ENCODE measurements at places on chromosomes 2 and 18.

GRCh38 chr2:79159653-79160052 lies at the start of gene REG3A:
Gene REG3A, minus strand, starts transcription at chr2:79159753. Its CDS starts 348 bp downstream, at chr2:79159405.
- no peak for DNase-seq

DNA sequence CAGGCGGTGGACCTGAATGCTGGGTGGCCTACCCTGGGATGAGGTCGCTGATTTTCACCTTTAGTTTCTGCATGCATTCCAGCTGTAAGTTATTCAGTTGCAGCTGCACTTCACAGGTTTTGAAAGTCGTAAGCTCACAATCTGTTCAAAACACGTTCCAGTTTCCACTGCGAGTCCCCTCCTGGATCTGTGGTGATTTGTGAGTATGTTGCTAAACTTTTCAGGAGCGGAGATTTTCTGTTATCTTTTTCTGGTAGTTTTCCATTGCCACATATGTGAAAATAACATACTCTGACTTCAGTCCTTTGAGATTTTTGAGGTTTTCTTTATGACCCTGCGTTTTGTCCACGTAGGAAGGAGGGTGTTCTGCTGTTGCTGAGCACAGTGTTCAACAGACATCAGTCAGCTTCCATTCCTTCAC lies 102.1 kb downstream of the SNTG2 start:
- DNase-seq = no peak

DNA sequence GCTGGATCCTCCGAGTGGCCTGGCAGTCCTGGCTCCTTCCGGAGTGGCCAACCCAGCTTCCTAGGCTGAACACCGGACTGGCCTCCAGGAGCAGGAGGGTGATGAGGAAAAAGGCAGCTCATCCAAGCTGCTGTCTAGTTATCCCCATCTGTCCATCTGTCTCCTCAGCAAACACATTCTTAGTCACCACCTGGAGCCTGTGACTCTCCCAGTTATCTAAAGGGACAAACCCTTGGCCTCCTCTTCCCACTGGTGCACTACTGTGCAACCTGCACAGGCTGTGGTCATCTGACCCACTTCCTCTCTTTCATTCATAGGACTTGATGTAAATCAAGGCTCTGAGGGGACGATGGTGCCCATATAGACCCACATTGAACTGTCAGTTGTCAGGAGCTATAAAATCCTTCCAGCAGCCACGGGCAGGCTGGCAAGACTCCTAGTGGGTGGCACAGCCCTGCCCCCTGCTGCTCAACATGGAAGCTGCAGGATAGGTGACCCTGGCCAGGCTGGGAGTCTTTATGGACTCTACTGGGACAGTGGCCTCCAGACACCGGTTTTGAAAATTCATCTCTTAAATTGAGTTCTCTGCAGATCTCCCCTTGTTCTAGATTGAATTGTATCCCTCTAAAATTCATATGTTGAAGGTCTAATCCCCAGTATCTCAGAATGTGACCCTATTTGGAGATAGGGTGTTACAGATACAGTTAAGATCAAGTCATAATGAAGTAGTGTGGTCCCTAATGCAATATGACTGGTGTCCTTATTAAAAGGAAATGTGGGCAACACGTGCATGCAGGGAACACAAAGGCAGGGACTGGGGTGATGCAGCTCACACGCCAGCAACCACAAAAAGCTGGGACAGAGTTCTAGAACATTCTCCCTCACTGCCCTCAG lies 29.3 kb upstream of the DUSP2 start:
- DNase-seq = peak; percentile 78

DNA sequence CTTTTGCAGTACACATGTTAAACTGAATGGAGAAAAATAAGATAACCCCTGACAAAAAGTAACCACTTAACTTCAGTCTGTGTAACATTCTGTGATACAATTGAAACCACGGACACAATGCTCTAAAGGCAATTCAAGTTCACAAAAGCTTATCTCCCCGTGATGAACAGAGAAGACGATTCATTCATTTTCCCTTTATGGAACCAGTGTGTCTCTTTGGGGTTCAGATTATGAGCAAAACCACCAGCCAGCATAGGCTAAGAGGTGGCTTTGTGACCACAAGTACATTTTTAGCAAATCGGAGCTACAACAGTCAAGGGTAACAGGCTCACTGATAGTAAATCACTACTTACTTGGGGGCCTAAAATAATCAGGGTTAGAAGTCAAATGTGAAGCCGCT lies 120.6 kb upstream of the SMAD7 start:
- no peak for DNase-seq

DNA sequence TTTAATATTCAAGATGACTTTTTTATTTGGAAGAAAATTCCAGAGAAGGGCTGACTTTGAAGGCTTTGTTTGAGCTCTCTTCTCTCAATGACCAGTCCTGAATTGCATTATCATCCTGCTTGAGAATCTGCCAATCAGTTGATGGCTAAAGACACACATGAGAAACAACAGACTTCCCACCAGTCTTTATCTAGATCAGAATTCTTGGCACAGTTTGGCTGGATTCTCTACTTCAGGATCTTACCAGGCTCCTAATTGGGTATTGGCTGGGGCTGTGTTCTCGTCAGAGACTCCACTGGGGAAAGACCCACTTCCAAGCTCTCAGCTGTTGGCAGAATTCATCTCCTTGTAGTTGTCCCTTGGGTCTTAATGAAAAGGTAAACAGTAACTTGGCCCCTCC lies 86.0 kb downstream of the WDSUB1 start:
- no peak for DNase-seq

- DNase-seq = peak; percentile 44
These were observed 1.0 kb downstream of the PLEKHB2 start for GRCh38 chr2:131105950-131106801.

GRCh38 chr2:152638056-152638455 lies 79.2 kb downstream of the PRPF40A start:
- no peak for DNase-seq

- no peak for DNase-seq
These were observed 34.1 kb upstream of the OLA1 start for GRCh38 chr2:174282441-174282840.

- peak; percentile 32 for DNase-seq
These were observed 530.3 kb upstream of the FSIP2 start for GRCh38 chr2:185208261-185208660.

GRCh38 chr2:98374286-98374685 lies 28.0 kb downstream of the CNGA3 start:
- DNase-seq = no peak

DNA sequence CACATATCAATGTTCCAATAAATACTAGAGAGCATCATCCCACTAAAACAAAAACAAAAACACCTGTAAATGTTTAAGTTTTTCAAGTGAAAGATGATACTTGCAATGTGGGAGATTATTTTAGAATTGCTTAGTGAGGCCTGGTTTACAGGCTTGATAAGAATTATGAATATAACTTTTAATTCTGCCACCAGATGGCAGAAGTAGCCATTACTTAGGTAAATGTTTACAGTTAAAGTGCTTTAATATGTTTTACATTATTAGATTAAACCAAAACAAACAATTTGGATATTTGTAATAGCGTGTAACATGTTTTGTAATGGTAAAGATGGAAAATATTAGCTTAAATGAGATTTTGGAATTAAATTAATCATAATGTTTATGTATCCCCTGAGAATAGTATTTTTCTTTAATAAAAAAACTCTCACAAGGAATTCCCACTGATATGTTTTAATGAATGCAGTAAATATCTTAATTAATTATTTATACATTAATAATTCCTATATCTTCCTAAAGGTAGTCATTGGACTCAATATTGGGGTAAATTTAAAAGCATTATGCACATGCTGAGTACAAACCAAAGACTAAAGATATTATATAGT lies 522.0 kb downstream of the SPAG16 start:
- no peak for DNase-seq

GRCh38 chr2:50513724-50514123 lies 518.2 kb downstream of the NRXN1 start:
- no peak for DNase-seq

DNA sequence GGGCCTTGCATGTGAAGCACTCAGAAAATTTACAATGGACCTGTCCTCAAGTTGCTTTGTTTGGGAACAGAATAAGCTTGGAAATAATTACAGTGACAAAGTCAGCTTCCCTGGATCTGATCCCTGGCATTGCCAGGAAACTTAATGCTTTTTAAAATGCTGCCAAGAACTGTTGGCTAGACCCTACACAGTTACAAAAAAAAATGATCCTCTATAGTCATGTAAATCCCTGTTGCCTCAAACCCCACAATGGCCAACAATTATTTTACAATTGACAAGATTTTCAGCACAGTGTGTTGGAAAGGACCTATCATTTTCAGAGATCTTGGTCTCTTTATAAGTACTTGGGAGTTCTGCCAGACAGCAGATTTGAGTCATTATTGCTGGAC lies 470.4 kb upstream of the ACVR2A start:
- no peak for DNase-seq

DNA sequence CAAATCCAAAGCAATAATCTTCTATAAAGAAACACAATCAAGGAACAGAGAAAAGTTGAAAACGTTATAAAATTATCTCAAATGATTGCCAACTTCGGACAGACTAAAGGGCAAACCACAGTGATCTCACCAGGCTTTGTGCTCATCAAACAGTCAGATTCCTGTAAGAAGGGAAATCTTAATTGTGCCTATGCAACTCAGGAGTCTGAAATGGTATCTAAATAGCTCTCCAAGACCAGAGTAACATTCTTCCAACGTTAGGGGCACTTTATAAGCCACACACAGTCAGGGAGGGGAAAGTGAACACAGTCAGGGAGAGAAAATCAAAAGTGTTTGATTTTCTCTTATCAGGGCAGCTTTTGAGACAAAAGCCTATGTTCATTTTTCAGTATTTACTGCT lies 29.4 kb downstream of the PLEKHM3 start:
- DNase-seq = no peak

- DNase-seq = no peak
These were observed 26.0 kb upstream of the SP3 start for GRCh38 chr2:173990970-173991819.

DNA sequence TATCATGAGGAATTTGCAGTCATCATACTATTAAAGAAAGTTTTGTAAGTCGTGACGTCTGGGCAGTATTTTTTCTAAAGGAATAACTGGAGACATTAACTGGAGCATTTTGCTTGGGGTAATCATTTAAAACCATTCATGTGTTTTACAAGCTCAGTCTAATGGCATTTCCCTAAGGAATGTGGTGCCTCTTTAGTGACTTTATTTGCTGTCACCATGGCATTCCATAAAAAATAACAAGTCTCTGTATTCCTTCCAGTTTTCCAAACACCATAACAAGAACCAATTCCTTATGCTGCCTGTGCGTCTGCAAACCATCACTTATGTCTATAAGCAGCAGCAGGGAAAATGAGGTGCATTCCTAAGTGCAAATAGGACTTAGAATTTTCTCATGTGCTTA lies 82.8 kb downstream of the EPB41L3 start:
- DNase-seq = no peak

DNA sequence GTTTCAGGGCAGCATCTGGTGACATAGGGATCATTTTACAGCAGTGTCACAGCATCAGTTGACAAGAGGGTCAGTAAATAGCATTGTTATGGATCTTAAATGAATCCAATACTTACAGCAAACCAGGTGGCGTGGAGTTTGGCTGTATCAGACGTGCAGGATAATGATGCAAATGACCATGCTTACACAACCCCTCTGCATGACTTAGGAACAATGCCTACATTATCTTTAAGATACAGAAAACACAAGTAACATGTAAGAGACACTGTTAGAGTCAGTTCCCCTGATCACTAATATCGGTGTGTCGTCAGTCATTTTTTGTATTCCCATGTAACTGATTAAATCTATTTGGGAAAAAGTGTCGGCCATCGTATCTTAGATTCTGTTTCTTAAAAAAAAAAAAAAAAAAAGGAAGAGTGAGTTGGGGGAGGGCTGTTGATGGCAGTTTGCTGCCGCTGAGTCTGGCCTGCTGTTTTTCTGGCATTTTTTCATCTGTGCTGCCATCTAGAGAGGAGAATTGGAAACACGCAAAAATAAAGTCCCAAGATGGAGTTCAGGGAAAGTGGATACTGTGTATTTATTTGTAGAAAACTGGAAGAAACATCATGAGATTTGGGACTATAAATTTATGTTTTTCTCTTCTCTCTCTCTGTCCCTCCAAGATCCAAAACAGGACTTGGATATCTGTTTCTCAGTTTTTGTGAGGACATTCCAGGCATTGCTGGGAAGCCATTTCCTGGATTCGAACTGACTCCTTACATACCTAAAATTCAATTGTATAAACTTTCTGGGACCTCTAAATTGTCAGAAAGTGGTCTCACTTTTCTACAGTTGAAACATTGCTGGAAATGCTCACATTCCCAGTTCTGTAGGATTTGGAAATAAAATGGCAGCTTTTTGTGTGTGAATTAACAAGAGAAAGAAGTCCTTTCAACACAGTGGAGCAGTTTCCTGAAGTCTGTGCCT lies 60.3 kb upstream of the AGPS start:
- DNase-seq = peak; percentile 6

GRCh38 chr2:8036366-8036765 lies 645.5 kb upstream of the ID2 start:
- DNase-seq = no peak

DNA sequence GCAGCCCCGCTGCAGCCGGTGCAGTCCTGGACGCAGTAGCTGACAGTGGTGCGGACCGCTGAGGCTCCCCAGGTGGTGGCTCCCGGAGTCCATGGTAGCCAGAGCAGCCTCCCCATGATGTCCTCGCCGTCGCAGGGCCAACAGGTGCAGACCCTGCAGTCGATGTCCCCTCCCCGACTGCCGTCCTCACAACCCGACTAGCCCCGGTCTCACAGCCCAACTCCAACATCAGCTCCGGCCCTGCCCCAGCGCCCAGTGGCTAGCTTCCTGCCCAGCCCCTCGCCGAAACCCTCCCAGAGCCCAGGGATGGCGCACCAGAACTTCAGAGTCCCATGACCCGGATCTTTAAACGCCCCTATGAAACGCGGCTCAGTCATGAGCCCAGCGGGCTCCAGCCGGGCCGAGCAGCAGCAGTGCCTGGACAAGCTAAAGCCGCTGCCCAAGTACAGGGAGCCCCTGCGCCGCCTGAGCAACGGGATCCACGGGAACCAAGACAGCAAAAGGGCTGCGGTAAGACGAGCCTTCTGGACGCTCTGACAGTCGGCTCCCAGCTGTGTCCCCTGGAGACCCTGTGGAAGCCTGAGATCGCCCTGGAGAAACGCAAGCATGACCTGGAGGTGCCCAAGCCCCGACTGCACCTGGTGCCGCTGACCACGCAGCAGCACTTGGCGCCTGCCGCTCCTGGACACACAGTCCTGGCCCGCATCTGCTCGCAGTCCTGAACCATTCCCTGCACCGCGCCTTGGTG lies 53.8 kb upstream of the TUBA3E start:
- DNase-seq = peak; percentile 50

GRCh38 chr2:6973895-6974545 lies 56.8 kb downstream of the RNF144A start:
- no peak for DNase-seq

- no peak for DNase-seq
These were observed 67.5 kb downstream of the CDH20 start for GRCh38 chr18:61400716-61401115.

DNA sequence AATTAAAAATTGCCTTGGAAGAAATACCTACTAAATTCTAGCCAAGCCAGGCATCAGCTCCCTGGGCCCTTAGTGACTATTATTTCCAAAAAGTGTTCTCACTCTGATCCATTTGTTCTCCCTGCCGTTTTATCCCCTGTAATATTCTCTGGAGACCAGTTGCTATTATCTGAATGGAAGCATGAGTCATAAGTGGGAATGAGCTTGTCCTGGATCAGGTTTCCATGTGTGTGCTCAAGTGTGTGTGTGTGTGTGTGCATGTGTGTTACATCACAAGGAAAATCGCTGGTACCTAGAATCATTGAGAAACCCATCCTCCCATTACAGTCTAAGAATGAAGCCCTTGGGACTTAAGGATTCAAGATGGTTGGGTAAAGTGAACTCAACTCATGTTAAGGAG lies 130.3 kb upstream of the CXCR4 start:
- DNase-seq = no peak
